ENCODE measurements at places on chromosomes 3 and 15.

GRCh38 chr3:71064291-71064955 is 519.1 kb downstream of the FOXP1 start:
- no peak for DNase-seq

- DNase-seq: no peak
Observed at GRCh38 chr3:12974334-12974733, 98.9 kb downstream of the IQSEC1 start.

- no peak for DNase-seq
Observed at GRCh38 chr15:49314716-49315115, 108.3 kb upstream of the FGF7 start.

DNA sequence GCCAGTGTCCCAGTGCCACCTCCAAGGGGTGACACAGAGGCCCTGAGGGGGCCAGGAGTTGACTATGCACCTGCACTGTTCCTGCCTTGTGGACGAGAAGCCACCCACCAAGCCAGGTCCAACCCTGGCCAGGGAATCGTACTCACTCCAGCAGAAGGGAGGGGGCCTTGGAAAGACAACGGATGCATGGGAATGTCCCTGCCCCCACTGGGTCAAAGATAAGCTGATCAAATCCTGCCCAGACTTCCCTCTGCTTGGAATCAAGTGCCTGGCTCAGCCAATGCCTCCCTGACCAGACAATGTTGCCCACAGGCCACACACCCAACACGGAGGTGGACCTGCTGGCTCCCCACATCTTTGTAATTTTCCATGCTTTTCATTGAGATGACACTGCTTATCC is 23.9 kb downstream of the CACNA2D2 start:
- DNase-seq: no peak

- peak; percentile 24 for DNase-seq
Observed at GRCh38 chr3:14925729-14926591, 21.4 kb upstream of the NR2C2 start.
